ENCODE measurements at places on chromosomes 13 and 19.

DNA sequence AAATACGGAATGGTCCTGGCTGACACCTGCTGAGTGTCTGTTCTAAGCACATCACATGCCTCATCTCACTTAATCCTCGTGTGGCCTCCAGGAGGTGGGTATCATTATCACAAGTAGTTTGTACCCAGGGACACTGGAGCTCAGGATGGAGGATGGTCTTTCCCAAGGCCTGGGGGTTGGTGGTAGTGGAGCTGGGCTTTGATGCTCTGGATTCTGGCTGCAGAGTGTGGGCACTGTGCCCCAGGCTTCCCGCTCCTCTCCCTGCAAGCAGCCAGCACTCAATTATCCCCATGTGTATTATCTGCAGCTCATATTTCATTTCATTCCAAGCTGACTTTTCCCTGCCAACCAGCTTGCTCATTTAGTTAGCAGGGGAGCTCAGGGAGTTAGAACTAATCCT, 52.1 kb downstream of the SIAH3 start:
- DNase-seq, result no peak

DNA sequence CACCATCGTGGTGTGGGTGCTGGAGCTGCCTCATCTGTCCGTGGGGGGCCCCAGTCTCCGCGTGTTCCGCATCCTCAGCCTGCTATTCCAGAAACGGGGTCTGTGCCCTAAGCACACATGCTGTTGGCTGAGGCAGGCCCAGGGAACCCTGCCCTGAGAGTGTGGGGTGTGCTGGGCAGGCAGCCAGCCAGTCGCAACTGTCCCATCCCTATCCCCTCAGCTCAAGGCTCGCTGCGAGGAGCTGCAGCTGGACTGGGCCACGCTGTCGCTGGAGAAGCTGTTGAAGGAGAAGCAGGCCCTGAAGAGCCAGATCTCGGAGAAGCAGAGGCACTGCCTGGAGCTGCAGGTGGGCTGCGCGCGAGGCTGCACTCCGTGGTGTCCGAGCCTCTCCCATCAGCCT, 21.9 kb downstream of the PLEKHJ1 start:
- DNase-seq, result no peak

DNA sequence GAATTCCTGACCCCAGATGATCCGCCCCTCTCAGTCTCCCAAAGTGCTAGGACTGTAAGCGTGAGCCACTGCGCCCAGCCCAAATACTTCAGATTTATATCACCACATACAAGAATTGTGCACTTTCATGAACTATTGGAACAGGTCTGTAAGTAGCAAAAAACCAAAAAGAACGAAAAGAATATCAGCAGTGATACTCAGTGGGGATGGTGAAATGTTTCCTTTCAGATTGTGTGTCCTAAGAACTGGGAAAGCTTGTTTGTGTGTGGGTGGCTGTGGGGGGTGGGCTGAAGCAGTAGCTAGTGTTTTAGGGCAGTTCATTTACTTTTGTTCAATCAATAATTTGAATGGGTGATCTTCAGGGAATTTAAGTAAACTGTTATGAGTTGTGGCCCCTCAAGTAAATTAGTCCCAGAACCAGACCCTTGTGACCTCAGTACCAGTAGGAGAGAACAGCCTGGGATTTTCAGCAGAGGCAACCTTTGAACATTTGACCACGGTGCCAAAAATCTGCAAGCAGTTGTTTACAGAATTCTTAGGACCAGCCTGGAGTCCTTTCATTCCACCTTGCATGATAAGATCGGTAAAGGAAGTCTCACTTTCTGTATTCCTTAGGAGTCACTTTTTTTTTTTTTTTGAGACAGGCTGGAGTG, 106.6 kb downstream of the LRCH1 start:
- DNase-seq, result no peak

GRCh38 chr13:110125157-110125556, 181.8 kb downstream of the COL4A1 start:
- DNase-seq, result no peak

DNA sequence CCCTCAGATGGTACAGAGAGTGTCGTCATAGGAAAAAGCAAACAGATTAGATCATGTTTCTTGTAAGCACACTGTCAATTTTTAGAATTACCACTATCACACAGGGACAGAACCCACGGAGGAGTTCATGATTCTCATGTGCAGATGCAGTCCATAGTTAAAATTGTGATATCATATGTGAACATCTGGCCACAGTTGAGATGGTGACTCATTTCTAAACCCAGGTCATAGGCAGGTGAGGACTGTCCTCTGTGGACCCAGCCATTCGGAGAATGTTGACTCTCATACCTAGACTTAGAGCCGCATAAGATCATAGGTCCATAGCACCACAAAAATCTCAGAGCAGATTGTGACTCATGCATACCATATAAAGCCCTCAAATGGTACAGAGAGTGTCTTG, 17.8 kb upstream of the ZNF730 start:
- DNase-seq, result no peak

GRCh38 chr13:52395704-52396103, 10.3 kb downstream of the THSD1 start:
- DNase-seq, result no peak

GRCh38 chr13:41182231-41182630, 12.1 kb downstream of the KBTBD7 start:
- no peak for DNase-seq

DNA sequence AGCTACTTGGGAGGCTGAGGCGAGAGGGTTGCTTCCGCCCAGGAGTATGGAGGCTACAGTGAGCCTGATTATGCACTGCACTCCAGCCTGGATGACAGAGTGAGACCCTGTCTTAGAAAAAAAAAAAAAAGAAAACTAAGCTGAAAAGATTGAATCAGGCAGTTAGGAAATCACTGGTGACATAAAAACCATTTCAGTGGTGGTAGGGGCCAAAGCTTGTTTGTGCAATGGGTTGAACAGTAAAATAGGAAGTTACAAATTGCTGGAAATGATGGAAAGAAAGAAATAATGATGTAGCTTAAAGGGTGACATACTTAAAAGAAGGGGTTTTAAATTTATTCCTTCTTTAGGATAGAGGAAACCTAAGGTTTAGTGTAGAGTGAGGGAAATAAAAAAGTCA, 4.8 kb upstream of the OXGR1 start:
- DNase-seq, result no peak

DNA sequence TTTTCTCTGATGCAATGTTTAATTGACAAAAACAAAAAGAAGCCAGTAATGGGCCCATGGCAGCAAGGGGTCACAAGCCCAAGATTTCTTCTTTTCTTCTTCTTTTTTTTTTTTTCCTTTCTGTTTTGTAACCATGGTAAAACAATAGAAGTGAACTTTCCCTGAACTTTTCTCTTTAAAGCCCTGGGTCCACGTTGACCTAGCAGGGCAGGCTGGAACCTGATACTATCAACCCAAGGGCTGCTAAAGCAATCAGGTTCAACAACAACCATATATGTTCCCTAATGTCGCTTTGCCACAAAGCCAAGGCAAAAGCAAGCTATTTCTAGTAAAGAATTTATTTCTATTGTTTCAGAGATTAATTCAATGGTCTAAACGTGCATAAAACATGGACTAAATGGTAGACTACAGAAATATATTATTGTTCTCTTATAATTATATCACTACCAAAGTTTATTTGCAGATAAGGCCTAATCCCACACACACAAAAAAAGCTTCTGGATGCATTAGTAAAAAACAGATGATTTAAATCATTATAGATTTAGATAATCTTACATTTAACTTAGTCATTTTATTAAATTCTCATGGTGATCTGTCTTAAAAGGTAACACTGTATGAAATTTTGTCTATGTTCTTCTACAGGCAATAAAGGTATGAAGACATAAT, 153.9 kb downstream of the DACH1 start:
- no peak for DNase-seq

- DNase-seq, result no peak
These were observed 38.1 kb upstream of the KCTD15 start for GRCh38 chr19:33758541-33759013.

- no peak for DNase-seq
These were observed 5.1 kb upstream of the DIRAS1 start for GRCh38 chr19:2726160-2726855.

DNA sequence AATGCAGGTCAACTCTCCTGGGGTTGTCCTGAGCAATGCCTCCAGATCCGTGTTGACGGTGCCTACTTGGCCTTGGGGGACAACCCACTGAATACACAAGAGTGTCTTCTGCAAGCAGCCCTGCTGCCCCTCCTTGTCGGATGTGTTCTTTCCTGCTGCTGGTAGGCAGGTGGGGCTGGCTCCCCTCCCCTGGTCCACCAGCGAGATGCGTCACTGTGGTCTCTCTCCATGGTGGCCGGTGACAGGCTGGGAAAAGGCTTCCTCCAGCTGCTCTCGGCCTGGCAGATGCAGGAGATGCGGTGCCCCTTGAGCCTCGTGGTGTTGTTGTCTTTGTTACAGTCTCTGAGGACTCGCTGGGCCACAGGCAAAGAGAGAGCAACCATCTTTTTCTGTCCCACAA, 84.9 kb downstream of the RGCC start:
- no peak for DNase-seq

DNA sequence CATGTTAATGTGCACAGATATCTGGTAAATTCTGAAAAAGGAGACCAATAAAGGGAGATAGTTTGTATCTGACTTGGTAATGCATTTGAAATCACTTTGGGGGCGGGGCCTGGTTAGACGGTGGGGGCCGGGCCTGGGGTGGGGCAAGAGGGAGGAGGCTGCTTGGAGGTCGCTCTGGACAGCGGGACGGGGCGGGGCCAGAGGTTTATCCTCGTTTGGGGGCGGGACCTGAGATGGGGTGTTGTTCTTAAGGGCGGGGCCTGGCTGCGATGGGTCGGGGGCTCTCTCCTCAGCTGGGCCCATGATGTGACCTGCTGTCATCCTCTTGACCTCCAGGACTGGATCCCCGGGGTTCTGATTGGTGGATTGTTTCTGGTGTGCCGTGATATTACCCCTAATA, 4.9 kb upstream of the ZNF808 start:
- DNase-seq, result no peak

GRCh38 chr19:16325161-16325527, 518 bp downstream of the KLF2 start:
- DNase-seq, result no peak

DNA sequence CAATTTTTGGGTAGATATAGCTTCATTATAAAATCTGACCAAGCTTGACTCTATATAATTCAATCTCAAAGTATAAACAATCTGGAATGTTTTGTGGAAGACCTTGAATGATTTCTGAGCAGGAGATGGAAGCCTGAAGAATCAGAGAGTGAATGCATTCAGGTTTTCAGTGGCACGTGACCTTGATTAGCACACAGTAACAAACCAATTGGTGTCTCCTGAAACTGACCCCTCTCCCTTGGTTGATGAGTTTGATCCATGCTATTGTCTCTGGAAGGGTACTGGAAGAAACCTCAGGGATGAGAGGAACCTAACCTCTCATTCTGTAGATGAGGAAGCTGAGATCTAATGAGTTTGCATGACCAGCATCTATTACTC, 39.6 kb downstream of the PCDH8 start:
- DNase-seq, result no peak

DNA sequence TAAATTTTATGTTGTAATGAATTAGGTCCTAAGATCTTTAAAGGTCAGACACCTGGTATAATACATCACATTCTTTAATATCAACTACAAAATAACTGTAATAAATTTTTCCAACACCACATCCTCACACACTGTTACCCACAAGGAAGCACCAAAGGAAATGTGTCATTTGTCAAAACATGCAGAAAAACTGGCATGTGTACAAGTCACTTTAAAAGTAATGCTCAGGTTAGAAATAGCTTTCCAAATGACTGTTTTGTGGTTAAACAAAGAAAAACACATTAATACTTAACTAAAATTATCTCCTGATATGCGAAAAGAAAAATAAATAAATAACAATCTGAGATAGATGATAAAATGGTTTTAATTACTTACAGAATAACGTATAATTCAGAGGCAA, 74.7 kb downstream of the MZT1 start:
- no peak for DNase-seq

DNA sequence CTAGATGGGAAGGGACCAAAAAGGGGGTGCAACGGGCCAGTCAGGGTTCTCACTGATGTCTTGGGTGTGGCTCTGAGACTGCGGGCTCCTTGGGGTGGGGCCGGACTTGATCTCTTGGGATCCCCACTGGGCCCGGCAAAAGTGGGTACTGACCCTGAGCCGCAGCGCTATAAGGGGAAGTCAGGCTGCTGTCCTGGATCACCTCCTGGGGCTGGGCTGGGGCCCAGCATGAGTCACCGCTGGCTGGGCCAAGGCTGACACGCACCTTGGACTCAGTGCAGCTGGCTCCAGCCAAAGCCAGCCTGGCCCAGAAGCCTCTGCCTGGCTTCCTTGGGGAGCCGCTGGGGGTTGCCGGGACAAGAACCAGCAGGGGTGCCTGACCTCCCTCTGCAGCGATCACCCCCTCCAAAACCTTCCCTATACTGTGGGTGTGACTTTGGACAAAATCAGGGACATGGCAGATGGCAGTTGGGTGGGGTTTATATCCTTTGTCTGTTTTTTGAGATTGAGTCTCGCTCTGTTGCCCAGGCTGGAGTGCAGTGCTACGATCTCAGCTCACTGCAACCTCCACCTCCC, 617 bp upstream of the IQCN start:
- peak; percentile 65 for DNase-seq

GRCh38 chr19:54390942-54391577, 24.2 kb upstream of the TTYH1 start:
- DNase-seq, result peak; percentile 23

DNA sequence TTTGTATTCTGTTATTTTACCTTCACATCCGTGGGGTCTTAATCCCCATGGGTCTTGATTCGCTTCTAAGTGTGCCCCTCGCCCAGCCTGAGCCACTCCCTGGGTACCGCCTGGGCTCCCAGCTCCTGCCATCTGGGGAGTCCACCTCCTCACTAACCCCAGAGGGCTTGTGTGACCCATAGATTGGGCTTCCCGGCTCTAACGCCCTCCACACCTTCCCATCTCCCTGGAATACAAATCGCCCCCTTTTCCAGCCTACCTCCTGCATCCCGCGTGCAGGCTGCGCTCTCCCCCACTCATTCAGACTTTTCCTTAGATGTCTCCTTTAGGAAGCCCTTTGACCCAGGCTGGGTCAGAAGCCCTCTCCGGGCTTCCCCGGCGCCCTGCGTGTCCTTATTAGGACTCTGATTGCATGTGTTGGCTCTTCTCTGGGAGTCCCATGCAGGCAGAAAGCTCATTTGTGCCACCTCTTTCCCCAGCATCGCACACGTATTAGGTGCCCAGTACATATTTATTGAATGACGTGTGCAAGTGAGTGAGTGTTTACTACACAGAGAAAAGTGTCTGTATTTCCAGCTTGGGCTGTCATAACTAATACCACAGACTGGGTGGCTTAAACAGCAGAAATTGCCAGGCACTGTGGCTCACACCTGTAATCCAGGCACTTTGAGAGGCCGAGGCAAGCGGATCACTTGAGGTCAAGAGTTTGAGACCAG, 757 bp downstream of the CCDC124 start:
- peak; percentile 68 for DNase-seq

- DNase-seq, result peak; percentile 16
These were observed 20.8 kb downstream of the ZNF283 start for GRCh38 chr19:43847884-43848283.

- DNase-seq, result no peak
These were observed 50.1 kb upstream of the OBI1 start for GRCh38 chr13:78709028-78709427.

Data from RCC 7860 (cell line).